Esophagus muscularis mucosa (tissue), 4 donors: ENCODE measurements at places on chromosomes 6 and 20. TPM values are rescaled to one million over a fixed set of nuclear protein-coding genes. Genes with fewer than 3 reads are reported as not detected.

Gene KIF25
- total RNA-seq = not detected

Gene MYLK2
- total RNA-seq = not detected

Gene PAX1
- not detected for total RNA-seq

Gene TTBK1
- total RNA-seq = 0.29 TPM

Gene TSBP1
- total RNA-seq = not detected

Gene ANKEF1
- 1.0 TPM for total RNA-seq

GRCh38 chr20:15658295-15658694 lies 915.0 kb downstream of the KIF16B start:
- DNase-seq = no peak

DNA sequence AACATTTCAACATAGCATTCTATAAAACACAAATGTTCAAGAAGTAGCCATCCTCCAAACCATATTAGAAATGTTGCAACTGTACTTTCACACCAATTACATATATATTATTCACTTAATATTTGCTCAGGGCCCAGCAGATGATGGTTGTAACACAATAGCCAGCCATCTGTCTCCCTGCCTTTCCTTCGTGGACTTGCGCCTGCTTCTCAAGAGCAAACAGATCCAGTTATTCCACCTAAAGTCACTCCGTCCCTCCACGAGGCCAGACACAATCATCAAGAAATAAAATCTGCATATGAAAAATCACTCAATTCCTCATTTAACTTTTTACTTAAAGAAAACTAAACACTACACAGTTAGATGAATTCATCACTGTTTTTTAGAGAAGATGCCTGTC lies 160.4 kb downstream of the RALGAPA2 start:
- no peak for DNase-seq

GRCh38 chr20:58544891-58545290 lies 29.7 kb upstream of the APCDD1L start:
- DNase-seq = peak; percentile 70

GRCh38 chr6:67560068-67560467 lies 1075.0 kb upstream of the ADGRB3 start:
- DNase-seq = no peak

GRCh38 chr6:128655978-128656498 lies 135.6 kb upstream of the PTPRK start:
- DNase-seq = no peak

- no peak for DNase-seq
Observed at GRCh38 chr20:42204109-42204660, 586.0 kb upstream of the CHD6 start.

- DNase-seq = no peak
Observed at GRCh38 chr20:34142121-34142520, 30.1 kb upstream of the EIF2S2 start.

GRCh38 chr6:116101302-116101718 lies 657 bp downstream of the NT5DC1 start:
- no peak for DNase-seq

DNA sequence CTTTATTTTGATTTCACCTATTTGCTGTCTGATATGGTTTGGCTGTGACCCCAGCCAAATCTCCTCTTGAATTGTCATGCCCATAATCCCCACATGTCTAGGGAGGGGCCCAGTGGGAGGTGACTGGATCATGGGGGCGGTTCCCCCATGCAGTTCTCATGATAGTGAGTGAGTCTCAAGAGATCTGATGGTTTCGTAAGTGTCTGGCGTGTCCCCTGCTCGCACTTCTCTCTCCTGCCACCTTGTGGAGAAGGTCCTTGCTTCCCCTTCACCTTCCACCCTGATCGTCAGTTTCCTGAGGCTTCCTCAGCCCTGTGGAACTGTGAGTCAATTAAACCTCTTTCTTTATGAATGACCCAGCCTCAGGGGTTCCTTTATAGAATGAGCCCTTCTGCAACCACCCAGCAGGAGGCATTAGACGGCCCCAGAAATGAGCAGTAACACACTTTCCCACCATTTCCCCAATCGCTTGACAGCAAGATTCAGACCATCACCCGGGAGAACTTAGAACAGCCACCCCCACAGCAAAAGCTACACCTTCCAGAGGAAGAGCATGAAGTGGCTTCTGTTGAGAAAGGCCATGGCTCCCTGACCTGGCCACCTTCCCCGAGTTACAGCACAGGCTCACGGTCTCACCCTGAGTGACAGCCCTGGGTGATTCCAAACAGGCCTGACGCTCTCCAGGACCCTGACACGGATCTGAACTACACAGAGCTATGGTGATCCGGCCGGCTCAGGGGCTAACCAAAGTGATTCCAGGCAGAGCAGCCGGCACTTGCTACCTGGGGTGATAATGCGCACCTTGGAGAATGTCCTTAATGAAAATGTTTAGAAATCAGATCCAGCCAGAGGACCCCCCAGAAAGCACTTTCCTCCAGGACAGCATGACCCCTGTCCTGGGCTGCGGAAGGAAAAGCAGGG lies 131.2 kb upstream of the CDH4 start:
- DNase-seq = no peak

DNA sequence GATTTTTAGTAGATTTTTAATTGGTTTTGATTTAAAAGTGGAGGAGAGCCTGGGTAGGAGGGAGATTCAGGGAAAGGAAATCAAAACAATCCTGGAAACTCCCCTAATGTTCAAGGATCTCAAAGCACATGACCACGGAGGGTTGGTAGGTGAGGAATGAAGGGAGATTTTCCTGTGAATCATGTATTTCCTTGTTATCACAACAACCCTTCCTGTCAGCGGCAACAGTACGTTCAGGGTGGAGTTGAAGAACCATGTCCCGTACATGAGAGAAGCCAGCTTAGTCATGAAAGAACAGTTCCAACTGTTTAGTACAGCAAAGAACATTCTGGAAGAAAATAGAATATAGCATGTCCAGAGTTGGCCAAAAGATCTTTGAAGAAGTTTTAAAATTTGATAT lies 79.4 kb upstream of the SCAF8 start:
- DNase-seq = no peak

DNA sequence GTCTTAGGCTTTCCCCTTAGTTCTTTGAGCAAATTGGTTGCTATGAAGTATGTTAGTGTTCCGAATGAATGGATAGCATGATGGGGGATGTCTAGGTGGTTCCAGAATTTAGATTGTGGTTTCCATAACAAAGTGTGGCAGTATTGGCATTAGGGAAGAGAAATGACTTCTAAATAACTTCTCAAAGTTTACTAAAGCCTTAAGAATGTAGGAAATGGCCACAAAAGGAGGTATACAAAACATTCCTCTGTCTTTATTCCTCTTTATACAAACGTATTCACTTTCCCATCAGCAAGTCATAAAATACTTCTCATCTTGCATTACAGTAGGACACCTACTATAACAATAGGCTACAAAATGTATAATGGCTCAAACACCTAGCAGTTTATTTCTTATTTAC lies 279.6 kb downstream of the ESR1 start:
- DNase-seq = no peak

GRCh38 chr6:123635567-123635966 lies 1.2 kb downstream of the TRDN start:
- DNase-seq = no peak

DNA sequence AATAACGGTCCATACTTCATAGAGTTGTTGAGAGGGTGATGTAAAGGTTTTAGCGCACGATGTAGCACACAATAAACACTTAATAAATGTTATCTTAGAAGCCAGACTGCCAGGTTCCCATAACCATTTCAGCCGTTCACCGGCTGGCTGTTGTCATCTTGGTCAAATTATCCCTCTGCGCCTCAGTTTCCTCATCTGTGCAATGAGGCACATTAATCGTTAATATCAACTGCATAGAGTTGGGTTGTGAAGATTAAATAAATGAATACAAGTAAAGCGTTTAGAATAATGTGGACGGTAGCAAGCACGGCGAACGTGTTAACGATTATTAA lies 432 bp upstream of the PSMF1 start:
- no peak for DNase-seq
